ENCODE measurements at places on chromosomes 4 and X.
A peak's percentile ranks its signal among the peaks of the same experiment; 100 is the strongest.

- no peak for ATAC-seq
Measured at GRCh38 chr4:139795527-139796314, 130.1 kb downstream of the MGST2 start.

GRCh38 chr4:101306225-101306624, 41.1 kb downstream of the PPP3CA start:
- no peak for ATAC-seq

DNA sequence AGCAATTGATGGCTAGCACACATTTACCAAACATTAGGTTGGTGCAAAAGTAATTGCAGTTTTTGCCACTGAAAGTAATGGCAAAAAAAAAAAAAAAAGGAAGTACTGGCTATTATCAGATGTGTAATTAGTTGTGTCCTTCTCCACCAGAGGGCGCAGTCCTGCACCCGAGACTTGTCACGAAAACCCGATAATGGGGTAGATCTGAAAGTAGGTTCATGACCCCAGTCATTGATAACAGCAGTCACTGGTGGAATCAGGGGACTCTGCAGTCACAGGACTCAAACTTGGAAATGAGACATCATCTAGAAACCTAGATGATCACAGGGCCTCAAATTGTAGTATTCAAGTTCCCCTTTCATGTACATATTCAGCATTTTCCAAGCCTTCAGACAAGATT, 13.1 kb upstream of the ACOT9 start:
- peak; percentile 65 for ATAC-seq

DNA sequence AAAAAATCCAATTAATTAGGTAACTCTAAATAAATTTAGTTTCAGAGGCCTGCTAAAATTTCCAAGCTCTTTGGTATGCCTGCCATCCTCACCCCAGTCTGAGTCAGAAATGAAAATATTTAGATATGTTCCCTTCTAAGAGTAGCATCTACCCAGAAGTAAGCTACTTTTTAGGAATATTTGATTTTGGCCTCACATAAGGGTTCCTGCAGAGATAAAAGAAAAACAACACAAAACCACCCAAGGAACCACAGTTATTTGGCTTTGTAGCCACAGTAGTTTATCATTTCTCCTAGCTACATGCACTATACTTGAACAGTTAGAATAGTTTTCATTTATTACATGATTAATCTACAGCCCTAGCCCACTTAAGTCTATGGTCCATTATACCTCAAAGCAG, 192.6 kb upstream of the FAM241A start:
- ATAC-seq = no peak

DNA sequence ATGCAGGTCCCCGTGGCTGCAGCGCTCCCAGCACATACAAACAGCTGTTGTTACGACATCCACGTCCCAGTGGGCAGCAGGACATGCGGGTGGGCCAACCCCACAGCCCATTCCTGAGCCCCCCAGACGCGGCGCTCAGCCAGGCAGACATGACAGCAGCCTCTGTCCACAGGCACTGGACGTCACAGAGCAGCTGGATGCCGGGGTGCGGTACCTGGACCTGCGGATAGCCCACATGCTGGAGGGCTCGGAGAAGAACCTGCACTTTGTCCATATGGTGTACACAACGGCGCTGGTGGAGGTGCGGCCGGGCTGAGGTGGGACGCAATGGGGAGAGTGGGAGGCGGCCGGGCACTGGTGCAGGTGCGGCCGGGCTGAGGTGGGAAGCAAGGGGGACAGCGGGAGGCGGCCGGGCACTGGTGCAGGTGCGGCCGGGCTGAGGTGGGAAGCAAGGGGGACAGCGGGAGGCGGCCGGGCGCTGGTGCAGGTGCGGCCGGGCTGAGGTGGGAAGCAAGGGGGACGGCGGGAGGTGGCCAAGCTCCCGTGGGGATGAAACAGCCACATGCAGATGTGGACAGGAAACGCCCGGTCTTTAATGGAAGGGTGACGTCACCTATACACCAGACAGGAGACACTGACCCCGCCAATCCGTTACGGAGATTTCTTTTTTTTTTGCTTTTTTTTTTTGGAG, 9.4 kb downstream of the PLCXD1 start:
- no peak for ATAC-seq

DNA sequence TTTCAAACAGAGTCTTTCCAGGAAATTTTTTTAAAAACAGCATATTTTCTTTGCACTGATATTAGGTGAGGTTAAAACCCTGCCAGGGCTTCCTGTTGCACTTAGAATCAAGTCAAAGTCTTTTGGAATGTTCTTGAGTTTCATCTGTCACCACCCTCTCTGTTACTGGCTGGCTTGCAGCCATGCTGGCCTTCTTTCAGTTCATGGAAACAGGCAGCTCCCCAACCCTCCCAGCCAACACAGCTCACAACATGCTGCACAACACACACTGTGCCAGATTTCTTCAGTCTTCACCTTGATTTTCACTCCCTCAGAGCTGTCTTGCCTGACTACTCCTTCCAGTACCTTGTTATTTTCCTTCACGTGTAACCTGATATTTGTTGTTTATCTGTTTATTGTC, 129.5 kb downstream of the KCNIP4 start:
- ATAC-seq = peak; percentile 64

DNA sequence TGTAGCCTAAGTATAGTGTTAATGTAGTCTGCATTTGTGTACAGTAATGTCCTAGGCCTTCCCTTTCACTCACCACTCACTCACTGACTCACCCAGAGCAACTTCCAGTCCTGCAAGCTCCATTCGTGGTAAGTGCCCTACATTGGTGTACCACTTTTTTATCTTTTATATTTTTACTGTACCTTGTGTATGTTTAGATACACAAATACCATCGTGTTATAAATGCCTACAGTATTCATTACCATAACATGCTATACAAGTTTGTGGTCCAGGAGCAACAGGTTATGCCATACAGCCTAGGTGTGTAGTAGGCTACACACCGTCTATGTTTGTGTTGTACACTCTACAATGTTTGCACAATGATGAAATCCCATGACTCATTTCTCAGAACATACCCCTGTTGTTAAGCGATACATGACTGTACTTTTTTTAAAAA, 15.4 kb downstream of the TSPAN5 start:
- ATAC-seq = peak; percentile 67

DNA sequence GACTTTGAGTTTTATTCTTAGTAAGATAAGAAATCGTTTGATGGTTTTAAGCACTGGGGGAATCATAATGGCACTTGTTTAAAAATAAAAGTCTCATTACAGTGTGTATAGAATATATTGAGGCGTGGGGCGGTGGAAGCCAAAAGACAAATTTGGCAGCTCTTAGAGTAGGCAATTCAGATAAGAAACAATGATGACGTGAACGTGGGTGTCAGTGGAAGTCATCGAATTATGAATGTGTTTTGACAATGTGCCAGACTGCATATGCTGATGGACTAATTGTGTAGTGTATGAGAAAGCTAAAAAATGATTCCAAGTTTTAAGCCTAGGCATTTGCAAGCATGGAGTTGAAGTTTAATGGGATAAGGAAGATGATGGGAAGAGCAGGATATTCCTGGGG, 35.8 kb downstream of the SPANXD start:
- no peak for ATAC-seq

- no peak for ATAC-seq
Measured at GRCh38 chrX:70264784-70265183, 3.4 kb upstream of the ARR3 start.

- no peak for ATAC-seq
Measured at GRCh38 chr4:8577972-8578371, 2.2 kb upstream of the GPR78 start.

DNA sequence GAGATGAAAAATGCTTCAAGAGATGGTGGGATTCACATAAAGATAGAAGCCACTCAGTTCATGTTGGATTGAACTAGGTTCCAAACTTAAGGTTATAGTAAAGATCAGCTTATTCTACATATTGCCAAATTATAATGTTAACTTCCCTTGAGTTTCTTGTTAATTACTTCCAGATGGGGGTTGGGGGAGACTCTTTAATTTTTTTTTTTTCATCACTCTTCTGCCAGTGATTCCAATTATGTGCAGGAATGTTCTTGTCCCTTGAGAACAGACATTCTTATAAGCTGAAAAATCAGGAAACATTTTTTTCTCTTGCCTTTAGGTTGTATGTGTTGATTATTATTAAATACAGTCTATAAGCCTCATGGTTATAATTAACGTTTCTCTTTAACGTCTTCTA, 30.0 kb downstream of the MND1 start:
- no peak for ATAC-seq

- ATAC-seq = no peak
Measured at GRCh38 chr4:123919576-123920098, 523.0 kb downstream of the SPRY1 start.

DNA sequence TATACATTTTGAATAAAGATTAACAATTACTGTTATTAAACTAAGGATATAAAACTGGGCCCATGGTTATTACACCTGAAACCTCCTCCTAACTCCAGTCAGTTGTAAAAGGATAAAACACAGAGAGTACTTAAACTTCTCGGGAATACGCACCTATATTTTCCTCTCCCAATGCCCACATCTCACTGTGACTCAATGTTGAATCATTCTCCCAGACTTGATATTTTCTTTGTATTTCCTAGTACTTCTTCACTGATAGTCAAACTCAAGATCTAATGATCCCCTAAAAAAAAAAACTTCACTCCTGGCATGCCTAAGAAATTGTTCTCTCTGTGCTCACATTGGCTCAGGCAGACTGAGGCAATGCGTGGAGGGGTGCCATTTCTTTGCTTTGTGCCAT, 212.5 kb upstream of the DKK2 start:
- ATAC-seq = peak; percentile 53

GRCh38 chr4:181234951-181235680, 1008.1 kb upstream of the TENM3 start:
- no peak for ATAC-seq

GRCh38 chr4:78441756-78442155, 109.8 kb upstream of the ANXA3 start:
- ATAC-seq = no peak

DNA sequence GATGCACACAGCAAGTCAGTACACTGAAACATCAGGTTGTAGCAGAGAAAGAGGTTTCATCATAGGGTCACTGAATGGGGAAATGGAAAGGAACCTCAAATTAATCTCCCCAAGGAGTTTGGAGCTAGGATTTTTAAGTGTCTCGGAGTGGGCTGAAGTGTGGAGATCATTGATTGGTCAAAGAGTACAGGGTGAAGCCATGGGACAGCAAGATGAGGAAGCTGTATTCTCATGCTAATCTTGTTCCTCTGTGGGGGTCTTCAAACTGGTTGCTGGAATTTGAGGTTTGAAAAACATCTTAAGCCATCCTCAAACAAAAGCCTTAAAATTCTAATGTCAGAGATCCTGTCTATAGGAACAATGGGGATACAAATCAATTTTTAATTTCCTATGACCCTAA, 78.8 kb upstream of the TEX13A start:
- no peak for ATAC-seq

DNA sequence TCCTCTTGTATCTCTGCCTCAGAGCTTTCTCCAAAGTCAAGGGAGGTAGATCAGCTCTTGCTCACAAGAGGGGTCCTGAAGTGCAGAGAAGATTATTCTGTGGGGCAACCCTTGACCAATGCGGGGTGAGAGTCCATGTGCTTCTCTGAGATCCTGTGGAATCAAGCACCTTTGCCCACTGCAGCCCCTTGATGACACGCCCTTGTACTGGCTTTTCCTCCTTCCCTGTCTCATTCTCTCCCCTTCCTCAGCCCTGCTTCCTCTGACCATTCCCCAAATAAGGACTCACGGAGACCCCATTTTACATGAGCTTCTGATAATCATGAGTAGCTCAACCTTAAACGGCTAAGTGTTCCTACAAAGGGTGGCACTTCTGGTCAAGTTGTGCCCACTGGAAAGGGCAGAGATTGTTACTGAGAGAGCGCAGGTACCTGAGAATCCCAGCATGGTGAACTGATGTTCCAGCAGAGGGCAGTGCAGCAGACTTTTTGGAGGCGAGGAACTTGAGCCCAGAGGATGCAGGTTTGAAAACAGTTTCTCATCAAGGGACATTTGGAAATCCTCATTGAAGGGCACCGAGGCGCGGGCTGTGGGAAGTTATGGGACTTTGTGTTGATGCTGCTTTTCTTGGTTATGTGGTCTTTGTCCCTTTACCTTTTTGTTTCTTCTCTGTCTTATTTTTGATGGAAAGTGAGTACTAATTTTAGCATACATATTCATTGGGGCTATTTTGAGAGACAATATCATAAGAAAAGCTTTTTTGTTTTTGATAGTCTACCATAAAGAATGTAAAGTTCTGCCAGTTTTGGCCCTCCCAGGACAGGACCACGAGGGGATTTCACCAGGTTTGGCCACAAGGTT, 201.3 kb downstream of the RBM46 start:
- ATAC-seq = peak; percentile 77

DNA sequence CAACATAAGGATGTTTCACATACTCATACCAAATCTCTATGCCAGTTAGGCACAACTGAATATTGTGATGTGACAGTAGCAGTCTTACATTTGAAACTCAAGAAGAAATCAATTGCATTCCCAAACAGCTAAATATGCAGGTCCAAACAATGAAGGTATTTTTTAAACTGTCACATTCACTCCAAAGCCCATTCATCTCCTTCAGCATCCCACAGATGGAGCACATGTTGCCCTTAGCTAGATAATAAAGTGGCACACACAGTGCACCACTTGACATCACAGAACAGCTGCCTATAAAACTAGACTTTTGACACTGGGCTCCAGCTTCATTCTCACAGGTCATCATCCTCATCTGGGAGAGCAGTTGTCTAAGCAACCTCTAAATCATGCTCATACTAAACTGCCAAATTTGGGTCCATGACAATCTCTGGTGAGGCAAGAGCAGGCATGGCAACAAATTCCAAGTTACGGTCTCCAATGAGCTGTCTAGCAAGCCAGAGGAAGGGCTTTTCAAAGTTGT, 26.2 kb upstream of the ARHGEF6 start:
- ATAC-seq = no peak

- peak; percentile 23 for ATAC-seq
Measured at GRCh38 chrX:13293700-13294099, 26.2 kb downstream of the ATXN3L start.

DNA sequence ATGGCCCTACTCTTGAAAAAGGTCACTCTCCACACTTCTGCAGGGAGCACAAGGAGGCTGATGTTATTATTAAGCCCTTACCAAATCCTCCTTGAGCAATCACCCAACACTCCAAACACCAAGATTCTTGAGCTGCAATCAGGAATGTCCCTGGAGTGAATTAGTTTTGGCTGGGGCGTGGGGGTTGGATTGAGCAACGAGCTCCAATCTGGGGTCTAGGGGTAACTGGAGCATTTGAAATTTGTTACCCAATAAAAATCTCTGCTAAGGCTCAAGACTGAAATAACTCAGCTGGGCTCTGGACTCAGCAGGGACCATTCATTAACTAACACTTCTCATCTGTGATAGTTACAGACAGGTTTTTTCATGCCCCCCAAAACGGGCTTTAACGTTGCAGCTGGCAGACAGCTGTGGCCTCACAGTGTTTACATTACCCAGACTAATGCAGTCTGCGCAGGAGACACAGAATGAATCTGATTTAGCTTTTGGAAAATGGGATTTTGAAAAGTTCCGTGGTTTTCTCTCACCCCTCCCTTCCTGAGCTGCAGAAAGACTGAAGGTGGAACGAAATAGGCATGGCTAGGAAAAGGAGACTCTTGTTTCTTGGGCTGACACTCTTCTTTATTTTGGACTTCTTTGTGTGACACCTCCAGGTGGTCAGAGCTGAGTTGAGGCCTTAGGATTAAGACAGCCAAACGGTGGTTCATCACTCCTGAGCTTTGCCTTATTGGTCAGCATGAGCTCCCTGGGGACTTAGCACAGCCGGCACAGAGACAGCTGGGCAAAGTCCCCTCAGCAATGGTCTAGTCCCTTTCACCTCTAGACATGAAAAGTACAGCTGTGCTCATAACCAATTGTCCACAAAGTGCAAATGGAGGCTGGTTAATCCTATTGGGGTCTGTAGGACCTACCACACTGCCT, 26.6 kb downstream of the PLAC1 start:
- no peak for ATAC-seq

- no peak for ATAC-seq
Measured at GRCh38 chr4:6109842-6110560, 90.3 kb downstream of the JAKMIP1 start.

Data from SK-N-SH treated with all-trans-retinoic acid at 6 μM for 48 hours (cell line).